ENCODE measurements at places on chromosomes 3 and 15. TPM values are rescaled to one million over a fixed set of nuclear protein-coding genes. Genes with fewer than 3 reads are reported as not detected.
A peak's percentile ranks its signal among the peaks of the same experiment; 100 is the strongest.

The SLC9C1 gene
- total RNA-seq = not detected

- peaks cover 9% of the 10 kb centered on the region for H3K27me3 ChIP-seq
- no peak overlapping the region for H3K27ac ChIP-seq
Observed at GRCh38 chr3:150806185-150806835, 43.3 kb upstream of the SIAH2 start.

GRCh38 chr3:111885578-111885977 is 26.5 kb downstream of the PHLDB2 start:
- H3K36me3 ChIP-seq = peaks cover 8% of the 10 kb centered on the region
- H3K4me3 ChIP-seq = no peak overlapping the region
- DNase-seq = no peak
- H3K27me3 ChIP-seq = no peaks in the 10 kb centered on the region
- H3K27ac ChIP-seq = no peak overlapping the region

DNA sequence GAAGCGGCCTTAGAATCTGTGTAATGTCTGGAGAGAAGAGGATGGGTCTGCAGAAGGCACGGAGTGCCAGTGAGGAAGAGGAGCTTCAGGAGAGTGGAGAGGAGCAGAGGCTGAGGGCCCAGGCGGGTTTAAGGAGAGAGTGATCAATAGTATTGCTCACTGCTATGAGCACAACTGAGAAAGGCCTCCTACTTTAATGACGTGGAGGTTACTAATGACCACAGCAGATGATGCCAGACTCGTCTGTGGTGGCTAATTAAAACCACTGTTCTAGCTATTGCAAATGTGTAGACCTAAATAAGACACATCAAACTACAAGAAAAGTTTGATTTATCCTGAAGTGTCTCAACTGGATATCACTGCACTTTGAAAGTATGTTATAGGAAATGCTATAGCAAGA is 33.2 kb downstream of the MTMR10 start:
- H3K4me1 ChIP-seq = peaks cover 6% of the 10 kb centered on the region
- no peak for DNase-seq
- peaks cover 12% of the 10 kb centered on the region for H3K36me3 ChIP-seq
- no peak overlapping the region for H3K27ac ChIP-seq
- no peak overlapping the region for H3K4me3 ChIP-seq
- no peaks in the 10 kb centered on the region for H3K27me3 ChIP-seq

DNA sequence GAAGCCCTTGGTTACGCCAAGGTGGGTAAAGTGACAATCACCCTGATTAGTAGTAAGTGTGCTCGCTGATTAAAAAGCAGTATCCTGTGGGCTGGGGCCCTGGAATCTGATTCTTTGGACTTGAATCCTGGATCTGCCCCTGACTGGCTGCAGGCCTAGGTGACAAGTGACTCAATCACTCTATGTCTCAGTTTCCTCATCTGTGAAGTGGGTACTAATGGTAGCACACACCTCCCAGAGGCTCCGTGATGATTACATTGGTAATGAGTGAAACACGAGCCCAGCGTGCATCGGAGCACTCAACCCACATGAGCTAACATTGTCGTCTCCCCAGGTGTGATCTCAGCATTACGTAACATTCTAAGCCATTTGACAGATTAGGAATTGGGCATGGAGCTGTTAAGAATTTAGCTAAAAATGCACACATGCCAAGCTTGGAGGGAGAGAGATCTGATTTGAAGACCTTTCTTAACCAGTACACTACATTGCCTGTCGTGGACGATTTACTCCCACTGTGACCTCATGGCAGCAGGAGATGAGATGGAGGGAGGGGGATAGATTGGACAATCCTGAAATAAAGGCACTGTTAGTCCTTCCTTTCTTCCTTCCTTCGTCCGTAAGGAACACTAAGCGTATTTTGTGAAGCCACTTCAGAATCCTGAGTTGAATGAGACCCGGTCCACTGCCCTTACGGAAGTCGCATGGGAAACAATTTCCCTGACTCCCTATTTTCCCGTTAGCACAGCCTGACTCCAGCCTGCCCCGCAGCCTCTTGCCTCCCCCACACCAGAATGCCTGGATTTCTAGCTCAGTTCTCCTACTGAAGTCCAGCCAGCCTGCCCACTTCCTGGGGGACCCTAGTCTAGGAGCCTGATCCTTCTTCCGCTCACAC is 32.1 kb downstream of the MGLL start:
- peak overlapping the region; percentile 73 for H3K27ac ChIP-seq
- no peak overlapping the region for H3K4me3 ChIP-seq
- no peak for DNase-seq

GRCh38 chr3:8856721-8857120 is 87.3 kb upstream of the OXTR start:
- H3K27ac ChIP-seq = no peak overlapping the region
- DNase-seq = no peak
- H3K36me3 ChIP-seq = no peaks in the 10 kb centered on the region
- no peaks in the 10 kb centered on the region for H3K27me3 ChIP-seq
- H3K4me1 ChIP-seq = peaks cover 7% of the 10 kb centered on the region

Measured in fibroblast of lung (primary cell).